ENCODE measurements at places on chromosomes 12 and 14.

DNA sequence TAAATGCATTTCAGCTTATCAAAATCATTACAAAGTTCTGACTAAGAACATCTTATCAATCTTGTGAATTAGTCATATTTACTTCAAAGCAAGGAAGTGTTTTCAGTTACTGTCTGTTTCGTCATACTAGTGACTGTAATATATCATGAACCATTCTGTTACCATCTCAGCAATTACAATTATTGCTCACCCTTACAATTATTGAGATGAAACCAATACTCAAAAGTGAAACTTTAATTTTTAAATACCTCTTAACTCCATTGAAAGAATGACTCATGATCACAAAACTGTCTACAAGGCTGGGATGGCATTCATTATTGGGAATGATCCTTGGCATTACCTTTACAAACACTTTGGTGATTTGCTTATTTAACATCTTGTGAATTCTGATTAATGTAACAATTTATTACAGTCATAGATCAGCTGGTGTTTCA is 90.3 kb downstream of the RPS6KA5 start:
- no peak for DNase-seq

DNA sequence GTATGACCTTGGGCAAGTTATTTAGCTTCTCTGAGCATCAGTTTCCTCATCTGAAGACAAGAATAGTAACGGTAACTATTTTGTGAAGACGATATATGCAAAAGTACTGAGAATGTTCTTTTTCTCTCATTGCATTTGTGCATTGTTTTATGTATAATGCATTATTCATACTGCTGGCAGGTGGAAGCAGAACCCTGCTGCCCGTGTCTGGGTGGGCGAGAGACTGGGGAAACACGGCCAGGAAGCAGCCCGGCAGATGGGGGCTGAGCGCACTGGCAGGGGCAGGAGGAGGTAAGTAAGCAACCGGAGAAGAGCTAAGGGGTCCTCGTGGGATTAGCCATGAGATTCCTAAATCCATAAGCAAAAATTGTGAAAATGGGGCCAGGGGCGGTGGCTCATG is 115.8 kb upstream of the MED13L start:
- no peak for DNase-seq

DNA sequence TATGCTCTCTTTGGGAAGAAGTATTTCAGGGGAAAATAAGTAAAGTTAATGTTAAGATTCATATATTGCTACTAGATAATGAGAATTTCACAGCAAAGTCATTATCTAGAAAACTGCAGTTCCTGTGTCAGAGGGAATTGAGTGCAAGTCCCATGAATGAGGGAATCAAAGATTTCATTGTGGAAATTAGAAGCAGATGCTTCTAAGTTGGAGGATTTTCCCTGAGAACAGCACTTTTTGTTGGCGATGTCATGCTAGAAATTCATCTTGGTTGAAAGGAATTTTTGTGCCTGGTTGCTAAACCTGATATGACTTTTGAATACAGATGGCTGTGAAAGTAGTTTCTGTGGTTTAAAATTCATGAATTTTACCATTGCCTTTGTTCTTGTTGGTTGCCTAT is 25.6 kb downstream of the FRMD6 start:
- DNase-seq: peak; percentile 41

- DNase-seq: no peak
These were observed 50.2 kb upstream of the NCOR2 start for GRCh38 chr12:124617615-124618014.

DNA sequence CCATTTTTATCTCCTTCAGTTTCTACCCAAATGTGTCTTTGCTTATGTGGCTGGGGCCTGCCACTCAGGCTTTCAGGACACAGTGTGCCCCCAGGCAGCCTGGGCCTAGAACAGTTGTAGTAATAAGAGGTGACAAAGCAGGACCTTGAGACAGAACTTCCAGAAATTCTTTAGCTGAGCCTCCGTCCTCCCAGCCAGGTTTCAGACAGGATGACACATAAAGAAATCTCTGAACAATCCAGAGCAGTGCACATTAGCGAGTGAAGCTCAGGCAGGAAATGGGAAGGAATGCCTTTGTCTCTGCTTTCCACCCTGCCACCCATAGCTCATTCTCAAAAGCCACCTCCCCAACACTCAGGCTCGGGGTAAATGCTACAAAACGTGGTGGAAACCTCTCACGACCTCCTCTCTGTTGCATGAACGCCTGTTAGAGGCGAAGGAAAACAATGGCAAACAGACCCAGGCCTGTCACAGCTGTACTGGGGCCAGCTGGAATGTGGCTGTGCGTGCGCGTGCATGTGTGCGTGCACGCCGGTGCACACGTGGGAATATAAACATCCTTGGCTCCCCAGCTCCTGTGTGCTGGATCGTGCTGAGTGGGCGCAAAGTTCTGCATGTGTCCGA is 286.7 kb downstream of the ZFP36L1 start:
- DNase-seq: peak; percentile 68

Data from SJSA1 (cell line).